ENCODE measurements at places on chromosomes 2 and 18.

DNA sequence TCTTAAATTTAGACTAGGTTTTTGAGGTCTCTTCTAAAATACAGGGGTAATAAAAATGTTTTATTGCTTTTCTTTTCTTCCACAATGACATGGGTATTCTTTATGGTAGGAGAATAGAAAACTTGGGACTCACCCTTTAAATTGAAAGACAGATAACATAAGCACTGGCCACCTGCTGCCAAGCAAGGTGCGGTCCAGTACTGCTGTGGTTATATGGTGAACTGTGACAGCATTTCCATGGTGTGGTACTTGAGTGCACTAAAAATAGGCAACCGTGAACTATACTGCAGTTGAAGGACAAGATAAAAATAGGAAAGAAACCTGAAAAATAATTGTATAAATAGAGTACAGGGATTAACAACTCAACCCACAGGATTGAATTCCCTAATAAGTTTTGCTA lies 54.4 kb upstream of the GRB14 start:
- DNase-seq: no peak

GRCh38 chr2:25698752-25699151 lies 25.4 kb upstream of the DTNB start:
- no peak for DNase-seq

GRCh38 chr2:160916300-160916699 lies 243.9 kb upstream of the TANK start:
- no peak for DNase-seq

DNA sequence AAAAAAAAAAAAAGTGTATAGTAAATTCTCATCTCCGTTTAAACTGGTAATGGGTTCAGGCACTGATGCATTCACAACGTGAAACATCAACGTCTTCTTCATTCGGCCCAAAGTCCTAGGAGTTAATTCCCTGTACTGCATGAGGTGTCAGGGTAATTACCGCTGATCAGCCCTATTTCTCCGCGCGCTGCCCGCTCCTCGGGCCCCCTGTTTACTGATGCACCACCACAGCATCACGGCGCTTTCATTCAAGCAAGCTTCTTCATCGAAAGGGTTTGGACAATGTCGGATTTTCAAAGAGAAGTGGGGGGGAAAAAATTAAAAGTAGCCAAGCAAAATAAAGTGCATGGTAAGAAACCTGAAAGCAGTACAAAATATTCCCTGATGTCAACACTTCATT lies 352.0 kb upstream of the POU3F3 start:
- DNase-seq: no peak

DNA sequence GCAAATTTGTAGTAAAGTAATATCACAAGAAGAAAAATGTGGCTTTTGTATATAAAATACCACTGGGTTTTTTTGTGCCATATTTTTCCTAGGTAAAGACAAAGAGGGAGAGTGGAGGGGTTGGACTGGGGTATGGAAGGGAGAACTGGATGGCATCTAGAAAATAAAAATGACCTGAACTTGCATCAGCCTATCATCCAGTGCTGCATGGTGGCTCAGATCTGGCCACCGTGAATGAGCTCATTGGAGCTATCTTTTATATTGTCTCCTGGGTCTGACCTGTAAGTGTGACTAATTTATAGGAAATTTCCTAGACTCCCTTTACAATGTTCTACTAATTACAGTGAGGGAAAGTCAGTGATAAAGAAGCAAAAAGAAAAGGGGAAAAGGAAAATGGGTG lies 369.0 kb downstream of the TMEM182 start:
- DNase-seq: no peak

- DNase-seq: no peak
These were observed 77.6 kb downstream of the SPRED2 start for GRCh38 chr2:65354773-65355172.

GRCh38 chr2:19911808-19912509 lies 10.2 kb upstream of the TTC32 start:
- DNase-seq: no peak

- DNase-seq: no peak
These were observed 121.5 kb upstream of the CREB1 start for GRCh38 chr2:207408086-207408794.

- no peak for DNase-seq
These were observed 10.7 kb downstream of the LYPD1 start for GRCh38 chr2:132659331-132659730.

- DNase-seq: no peak
These were observed 80.6 kb upstream of the EML6 start for GRCh38 chr2:54642677-54643430.

DNA sequence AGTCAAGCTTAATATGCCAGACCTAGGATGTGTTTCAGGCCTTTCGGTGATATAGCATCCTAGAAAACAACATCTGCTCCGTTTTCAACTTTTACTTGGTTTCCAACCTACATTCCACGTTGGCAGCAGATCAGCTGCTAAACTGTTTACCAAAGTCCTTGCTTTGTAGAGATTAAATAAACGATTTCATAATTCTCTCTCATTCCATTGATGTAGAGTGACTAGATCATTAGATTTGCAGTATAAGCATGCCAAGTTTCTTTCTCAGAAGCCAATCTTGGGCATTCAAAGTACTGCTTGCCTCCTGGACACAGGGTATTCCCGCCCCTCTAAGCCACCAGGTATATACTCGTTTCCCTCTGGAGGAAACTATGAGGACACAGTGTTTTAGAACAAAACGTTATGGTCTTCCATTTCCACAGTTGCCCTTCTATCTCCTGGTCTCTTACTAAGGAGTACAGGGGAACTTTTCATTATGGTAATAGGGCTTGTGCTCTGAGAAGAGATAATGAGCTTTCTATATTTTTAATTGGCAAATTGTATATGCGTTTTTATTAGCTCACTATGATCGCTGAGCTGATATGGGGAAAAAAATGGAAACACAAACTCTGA lies 10.5 kb upstream of the INSIG2 start:
- no peak for DNase-seq

GRCh38 chr2:106531676-106532214 lies 44.6 kb downstream of the CD8B2 start:
- DNase-seq: no peak

DNA sequence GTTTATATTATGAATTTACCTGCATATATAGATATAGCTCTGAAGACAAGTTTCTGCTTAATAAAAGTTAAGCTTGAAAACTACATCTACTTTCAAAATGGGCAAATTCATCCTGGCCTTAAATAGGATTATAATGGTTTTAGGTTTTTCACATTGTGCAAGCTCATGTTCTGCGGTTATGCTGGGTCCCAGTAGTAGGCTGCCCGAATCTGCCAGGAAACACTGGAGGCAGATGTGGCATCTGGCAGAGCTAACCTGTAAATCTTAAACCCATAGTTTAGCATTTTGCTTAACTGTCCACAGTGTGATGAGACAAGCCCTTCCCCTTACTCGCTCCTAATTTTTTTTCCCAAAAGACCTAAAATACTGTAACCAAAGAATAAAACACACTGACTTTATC lies 234.2 kb downstream of the TCF4 start:
- no peak for DNase-seq

DNA sequence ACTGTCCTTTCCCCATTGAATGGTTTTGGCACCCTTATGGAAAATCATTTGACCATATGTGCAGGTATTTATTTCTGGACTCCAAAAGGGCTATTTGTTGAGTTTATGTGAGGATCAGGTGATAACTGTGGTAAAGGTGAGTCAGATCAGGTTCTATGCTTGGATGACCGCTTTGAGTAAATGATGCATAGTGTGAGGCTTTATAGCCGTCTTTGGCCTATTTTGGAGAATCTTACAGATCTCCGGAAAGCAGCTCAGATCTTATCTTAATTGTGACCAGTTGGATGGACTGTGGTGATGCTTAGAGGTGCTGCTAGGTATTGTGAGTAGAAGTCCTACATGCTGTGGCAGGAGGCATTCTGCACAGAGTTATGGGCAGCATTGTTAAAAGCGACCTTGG lies 126.2 kb downstream of the METTL8 start:
- DNase-seq: no peak

DNA sequence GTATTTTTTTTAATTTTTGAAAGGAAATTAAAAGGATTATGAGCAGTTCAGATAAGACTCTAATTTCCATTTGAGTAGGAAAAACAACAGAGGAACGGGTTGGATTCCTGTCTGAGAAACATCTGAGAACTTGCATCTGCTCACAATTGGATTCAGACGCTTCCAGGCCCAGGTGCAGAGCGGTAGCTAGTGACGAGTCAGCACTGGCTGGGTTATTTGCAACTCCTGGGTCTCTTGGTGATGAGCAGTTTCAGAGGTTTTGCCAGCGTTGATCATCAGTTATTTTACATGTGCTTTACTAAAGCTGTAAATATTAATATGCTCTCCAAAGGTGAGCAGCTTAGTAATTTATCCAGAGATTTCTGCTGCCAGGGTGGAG lies 39.1 kb upstream of the B3GNT7 start:
- no peak for DNase-seq

GRCh38 chr2:51994123-51994763 lies 962.3 kb upstream of the NRXN1 start:
- DNase-seq: no peak

- DNase-seq: no peak
These were observed 340.1 kb downstream of the CLIP4 start for GRCh38 chr2:29455200-29455860.

GRCh38 chr18:62396381-62396780 lies 71.3 kb downstream of the TNFRSF11A start:
- no peak for DNase-seq

GRCh38 chr2:110678457-110679336 lies 834 bp upstream of the BUB1 start:
- DNase-seq: no peak

DNA sequence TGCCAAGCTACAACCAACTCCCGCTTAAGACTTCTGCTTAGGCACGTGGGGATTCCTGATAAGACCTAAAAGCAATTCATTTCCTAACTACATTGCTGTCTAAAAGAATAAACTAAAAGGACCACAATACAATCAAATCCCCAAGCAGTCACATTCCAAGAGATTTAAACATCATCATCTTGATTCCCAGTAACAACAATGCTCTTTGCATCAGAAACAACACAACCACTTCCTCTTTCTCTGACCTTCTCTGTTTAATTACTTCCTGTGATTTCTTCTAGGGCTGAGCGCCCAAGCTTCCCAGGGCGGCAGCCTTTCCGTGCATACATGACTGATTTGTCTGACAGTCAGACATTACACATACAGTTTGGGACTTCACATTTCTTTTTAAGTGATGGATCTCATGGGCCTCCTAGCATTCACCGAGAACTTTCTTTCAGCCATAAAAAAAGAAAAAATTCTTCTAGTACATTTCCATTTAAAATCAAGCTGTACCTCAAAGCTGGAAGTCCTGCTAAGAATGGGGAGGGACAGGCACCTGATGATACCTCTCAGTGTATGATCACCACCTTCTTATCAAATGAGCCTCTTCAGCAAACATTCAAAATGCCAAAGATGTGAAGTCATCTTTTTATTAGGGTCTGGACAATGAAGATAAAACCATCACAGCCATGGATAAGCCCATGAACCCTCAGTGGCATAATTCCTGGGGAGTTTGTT lies 11.5 kb downstream of the SPRED2 start:
- no peak for DNase-seq

DNA sequence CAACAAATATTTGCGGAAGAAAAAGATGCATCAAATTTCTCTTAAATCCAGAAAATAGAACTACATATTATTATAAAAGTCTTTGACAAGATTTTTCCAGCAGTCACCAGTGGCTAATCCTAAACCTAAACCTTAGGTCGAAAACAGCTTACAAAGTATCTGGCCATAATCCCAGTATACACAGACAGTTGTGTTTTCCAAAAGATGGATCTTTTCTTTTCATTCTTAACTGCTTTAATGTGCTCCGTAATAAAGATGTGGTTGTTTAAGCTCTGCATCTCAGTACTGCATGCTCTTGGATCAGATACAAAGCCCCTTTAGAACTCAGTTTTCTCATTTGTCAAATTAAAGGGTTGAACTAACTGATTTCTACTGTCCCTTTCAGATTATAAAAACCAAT lies 247.8 kb downstream of the TXNL1 start:
- DNase-seq: no peak
